OCI-LY7 (cell line): ENCODE measurements at places on chromosomes 1 and 21.

- DNase-seq, result no peak
These were observed 162.4 kb upstream of the BEND5 start for GRCh38 chr1:48939042-48939441.

- no peak for DNase-seq
These were observed 128.0 kb downstream of the SLC44A5 start for GRCh38 chr1:75482951-75483350.

DNA sequence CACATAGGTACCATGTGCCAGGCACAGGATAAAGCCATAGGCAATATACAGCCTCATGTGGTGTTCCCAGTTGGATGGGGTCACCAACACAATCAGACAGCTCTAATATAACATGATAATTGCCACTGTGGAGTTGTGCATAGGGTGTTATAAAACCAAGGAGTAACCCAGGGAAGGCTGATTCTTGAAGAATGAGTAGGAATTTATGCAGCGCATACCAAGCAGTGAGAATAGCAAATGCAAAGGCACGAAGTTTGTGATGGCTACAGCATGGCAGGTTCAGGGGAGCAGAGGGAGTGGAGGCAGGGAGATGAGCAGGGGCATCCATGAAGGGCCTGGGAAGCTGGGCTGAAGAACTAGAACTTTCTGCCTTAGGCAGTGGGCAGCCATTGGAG, 20.4 kb upstream of the SLC2A1 start:
- no peak for DNase-seq

DNA sequence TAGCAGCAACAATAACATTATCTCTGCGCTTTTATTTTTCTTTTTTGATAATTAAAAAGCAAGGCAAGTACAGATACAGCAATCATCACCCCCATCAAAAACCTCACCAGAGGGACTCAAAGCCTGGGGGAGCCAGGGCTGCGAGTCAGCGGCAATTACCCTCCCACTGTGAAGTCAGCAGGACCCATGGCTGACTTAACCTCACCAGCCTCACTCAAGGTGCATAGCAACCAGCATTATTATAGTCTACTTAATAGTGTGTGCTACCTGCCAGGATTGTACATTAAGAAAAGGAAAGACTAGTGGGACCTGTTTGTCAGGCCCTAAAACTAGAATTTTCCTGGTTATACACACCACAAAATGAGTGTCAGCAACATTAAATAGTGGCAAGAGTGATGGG, 28.9 kb upstream of the SERBP1 start:
- DNase-seq, result no peak
